ENCODE measurements at places on chromosomes 1 and 21. TPM values are rescaled to one million over a fixed set of nuclear protein-coding genes. Genes with fewer than 3 reads are reported as not detected.

The DISP3 gene
- 0.23 TPM for total RNA-seq

- DNase-seq = no peak
Measured at GRCh38 chr1:173414539-173415226, 62.5 kb upstream of the PRDX6 start.

DNA sequence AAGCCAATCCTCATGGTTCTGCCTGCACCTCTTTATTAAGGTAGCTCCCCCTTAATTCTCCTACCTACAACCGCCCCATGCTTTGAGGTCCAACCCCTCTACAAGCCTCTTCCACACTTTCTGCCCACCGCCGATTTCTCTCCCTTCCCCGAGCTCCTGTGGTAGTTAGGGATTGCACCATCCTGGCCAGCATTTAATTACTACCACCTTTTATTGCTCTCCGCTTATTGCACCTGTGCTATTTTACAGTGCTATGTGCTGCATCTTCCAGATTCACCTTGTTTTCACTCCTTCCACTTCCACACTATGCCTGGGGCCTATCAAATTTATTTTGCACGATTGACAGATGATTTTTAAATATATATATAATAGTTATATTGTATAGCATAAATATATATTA is 29.3 kb upstream of the DNAJC11 start:
- DNase-seq = no peak

GRCh38 chr1:219788091-219788490 is 140.3 kb downstream of the SLC30A10 start:
- no peak for DNase-seq

Measured in mucosa of descending colon (tissue), 3 donors.